ENCODE measurements at places on chromosomes 5 and 9.

- peak; percentile 66 for DNase-seq
- H3K4me3 ChIP-seq, result peak within 1 kb of the TSS; percentile 98
- peak within 1 kb of the TSS; percentile 95 for H3K27ac ChIP-seq
- peaks cover 2% of the 10 kb centered on the region for H3K27me3 ChIP-seq
- peaks cover 55% of the 10 kb centered on the region for H3K4me1 ChIP-seq
Observed at GRCh38 chr9:128275198-128276007, at the start of gene GOLGA2. GOLGA2 (minus strand) TSS chr9:128276007; CDS start chr9:128275976, 31 bp downstream.

DNA sequence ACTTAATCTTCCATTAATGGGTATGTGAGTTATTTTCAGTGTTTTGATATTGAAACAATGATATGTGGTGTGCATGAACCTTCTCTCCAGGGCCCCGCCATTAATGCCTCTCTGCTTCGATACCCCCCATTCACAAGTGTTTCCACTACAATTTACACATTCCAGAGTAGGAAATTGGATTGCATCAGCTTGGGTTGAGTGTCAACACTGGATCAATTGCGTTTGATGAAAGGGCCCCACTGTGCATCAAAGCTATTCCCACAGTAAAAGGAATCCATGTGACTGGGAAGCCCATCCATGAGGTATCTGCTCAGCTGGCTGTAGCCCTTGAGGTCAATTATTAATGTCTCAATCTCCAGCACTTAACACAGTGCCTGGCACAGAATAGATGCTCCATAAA, 17.8 kb upstream of the LVRN start:
- H3K27ac ChIP-seq, result no peak overlapping the region
- H3K36me3 ChIP-seq, result no peaks in the 10 kb centered on the region
- peaks cover 3% of the 10 kb centered on the region for H3K27me3 ChIP-seq
- no peak overlapping the region for H3K4me3 ChIP-seq
- no peaks in the 10 kb centered on the region for H3K4me1 ChIP-seq
- DNase-seq, result no peak

DNA sequence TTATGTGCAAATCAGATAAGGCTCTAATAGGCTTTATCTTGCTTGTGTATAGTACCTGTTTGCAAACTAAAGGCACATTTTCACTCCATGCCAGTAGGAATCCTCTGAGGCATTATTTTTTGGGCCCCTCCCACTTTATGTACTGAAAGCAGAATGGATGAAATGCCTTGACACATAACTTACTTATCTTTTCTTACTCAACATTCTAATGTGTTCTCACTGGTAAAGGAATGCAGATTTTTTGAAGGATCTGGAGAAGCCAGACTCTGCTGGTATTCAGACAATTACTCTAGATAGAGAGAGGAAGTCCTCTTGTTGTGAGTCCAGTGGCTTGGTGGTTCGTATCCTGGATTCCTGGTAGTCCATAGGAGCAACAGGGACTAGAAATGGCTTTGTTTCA, 336.7 kb downstream of the CCDC171 start:
- no peak overlapping the region for H3K27ac ChIP-seq
- H3K4me1 ChIP-seq, result no peaks in the 10 kb centered on the region

- no peaks in the 10 kb centered on the region for H3K36me3 ChIP-seq
- H3K4me1 ChIP-seq, result peaks cover 51% of the 10 kb centered on the region
- no peak overlapping the region for H3K4me3 ChIP-seq
- H3K27ac ChIP-seq, result no peak overlapping the region
Observed at GRCh38 chr5:167965710-167966109, 325.7 kb upstream of the WWC1 start.

- no peaks in the 10 kb centered on the region for H3K4me1 ChIP-seq
- H3K4me3 ChIP-seq, result no peak overlapping the region
- peaks cover 6% of the 10 kb centered on the region for H3K36me3 ChIP-seq
- H3K27ac ChIP-seq, result no peak overlapping the region
- no peak for DNase-seq
- H3K27me3 ChIP-seq, result peaks cover 4% of the 10 kb centered on the region
Observed at GRCh38 chr5:95007921-95008597, 276.8 kb downstream of the MCTP1 start.

Measured in nephron progenitor cell (in vitro differentiated cells).